ENCODE measurements at places on chromosomes 5 and 9.

GRCh38 chr9:128636024-128636390, 20.6 kb downstream of the DYNC2I2 start:
- DNase-seq, result no peak

- DNase-seq, result no peak
Observed at GRCh38 chr9:104820336-104820735, 56.4 kb downstream of the NIPSNAP3B start.

- DNase-seq, result no peak
Observed at GRCh38 chr9:129676975-129677374, 11.5 kb downstream of the PRRX2 start.

GRCh38 chr5:1314564-1314982, 19.7 kb upstream of the TERT start:
- no peak for DNase-seq

DNA sequence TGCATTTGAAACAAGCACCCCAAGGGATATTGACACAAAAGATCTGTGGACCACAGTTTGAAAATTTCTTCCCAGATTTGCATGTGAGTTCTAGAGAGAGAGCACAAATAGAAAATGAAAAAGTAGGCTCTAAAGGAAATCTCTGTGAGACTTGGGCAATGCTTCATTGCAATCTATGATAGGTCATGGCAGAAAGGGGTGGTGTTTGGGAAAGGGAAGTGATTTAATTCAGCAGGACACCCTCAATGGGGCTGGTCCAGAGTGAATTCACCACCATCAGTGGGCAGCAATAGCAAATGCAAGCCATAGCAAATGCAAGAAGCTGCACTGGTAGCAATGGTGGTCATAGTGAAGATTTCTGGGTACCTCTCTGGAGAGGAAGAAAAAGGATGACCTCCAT, 58.1 kb downstream of the ANKRD55 start:
- no peak for DNase-seq

- DNase-seq, result no peak
Observed at GRCh38 chr5:81853030-81853357, 102.1 kb upstream of the SSBP2 start.

DNA sequence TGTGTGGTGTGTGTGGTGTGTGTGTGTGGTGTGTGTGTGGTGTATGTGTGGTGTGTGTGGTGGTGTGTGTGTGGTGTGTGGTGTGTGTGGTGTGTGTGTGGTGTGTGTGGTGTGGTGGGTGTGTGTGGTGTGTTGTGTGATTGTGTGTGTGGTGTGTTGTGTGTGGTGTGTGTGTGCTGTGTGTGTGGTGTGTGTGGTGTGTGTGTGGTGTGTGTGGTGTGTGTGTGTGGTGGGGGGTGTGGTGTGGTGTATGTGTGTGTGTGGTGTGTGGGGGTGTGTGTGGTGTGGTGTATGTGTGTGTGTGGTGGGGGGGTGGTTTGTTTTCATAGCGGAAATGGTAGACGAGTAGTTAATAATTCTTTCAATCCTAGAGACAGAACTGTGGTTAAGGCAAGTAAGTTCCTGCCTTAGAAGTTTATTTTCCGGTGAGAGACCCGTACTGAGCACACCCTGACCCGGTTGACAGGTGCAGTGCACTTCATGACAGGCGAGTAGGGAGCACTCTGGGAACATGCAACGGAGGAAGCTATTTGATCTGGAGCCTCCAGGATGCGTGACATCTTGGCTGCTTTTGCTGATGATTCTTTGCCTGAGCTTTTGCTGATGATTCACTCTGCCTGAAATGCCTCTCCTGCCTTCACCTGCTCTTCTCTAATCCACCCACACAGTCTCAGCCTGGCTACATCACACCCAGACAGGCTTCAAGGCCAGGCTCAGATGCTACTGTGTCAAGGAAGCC, 21.7 kb upstream of the FAT2 start:
- DNase-seq, result no peak
